ENCODE measurements at places on chromosomes 3 and 15. TPM values are rescaled to one million over a fixed set of nuclear protein-coding genes. Genes with fewer than 3 reads are reported as not detected.

The GOLGA8K gene
- total RNA-seq = not detected

- H3K27ac ChIP-seq = no peak overlapping the region
- no peaks in the 10 kb centered on the region for H3K36me3 ChIP-seq
- DNase-seq = no peak
- H3K4me3 ChIP-seq = no peak overlapping the region
- no peaks in the 10 kb centered on the region for H3K27me3 ChIP-seq
- H3K4me1 ChIP-seq = no peaks in the 10 kb centered on the region
These were observed 167.2 kb downstream of the STXBP5L start for GRCh38 chr3:121075191-121075590.

DNA sequence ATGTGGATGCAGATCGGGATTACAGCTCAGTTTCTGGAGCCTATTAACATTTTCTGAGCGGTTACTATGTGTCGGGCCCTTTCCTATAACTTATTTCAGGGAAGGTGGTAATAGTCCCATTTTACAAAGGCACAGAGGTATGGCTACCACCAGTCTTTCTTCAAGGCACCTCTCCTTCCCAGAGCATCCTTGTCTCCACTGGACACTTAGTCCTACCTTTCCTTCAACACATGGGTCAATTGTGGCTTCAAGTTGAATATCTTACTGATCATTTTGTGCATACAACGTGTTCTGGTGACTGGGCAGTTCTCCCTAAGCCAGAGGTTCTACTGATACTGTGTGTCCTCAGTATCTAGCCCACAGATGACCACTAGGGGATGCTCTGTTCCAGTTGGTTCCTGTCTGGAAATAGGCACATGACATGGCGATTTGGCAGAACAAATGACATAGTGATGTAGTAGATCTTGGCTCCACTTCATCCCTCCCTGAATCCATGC, 60.7 kb upstream of the CMTM8 start:
- peaks cover 5% of the 10 kb centered on the region for H3K4me1 ChIP-seq
- no peak overlapping the region for H3K4me3 ChIP-seq
- H3K27ac ChIP-seq = no peak overlapping the region
- DNase-seq = no peak

DNA sequence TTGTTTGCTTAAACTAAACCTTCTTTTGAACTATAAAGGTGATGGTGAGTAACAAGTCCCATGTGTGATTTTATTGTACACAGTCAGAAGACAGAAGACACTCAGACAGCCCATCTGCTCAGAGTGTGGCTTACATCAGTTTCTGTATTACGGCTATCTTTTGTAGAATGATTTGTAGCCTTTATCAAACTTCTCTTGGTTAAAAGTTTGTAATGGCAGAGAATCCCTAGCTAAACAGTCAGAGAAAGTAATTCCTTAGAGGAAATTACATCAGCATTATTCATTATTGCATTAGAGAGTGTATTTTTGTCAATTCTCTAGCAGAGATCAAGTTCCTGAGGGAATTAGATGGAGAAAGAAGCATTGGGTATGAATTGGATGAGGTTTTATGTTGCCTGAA, 500.8 kb downstream of the CNTN4 start:
- H3K4me1 ChIP-seq = no peaks in the 10 kb centered on the region
- H3K4me3 ChIP-seq = no peak overlapping the region
- H3K27ac ChIP-seq = no peak overlapping the region
- H3K27me3 ChIP-seq = no peaks in the 10 kb centered on the region

Data from esophagus muscularis mucosa (tissue), 4 donors.